ENCODE measurements at places on chromosomes 7 and 10.
A peak's percentile ranks its signal among the peaks of the same experiment; 100 is the strongest.

GRCh38 chr10:69453795-69454194, 2.5 kb downstream of the TSPAN15 start:
- no peaks in the 10 kb centered on the region for H3K36me3 ChIP-seq
- no peak overlapping the region for H3K27ac ChIP-seq
- H3K4me3 ChIP-seq = no peak overlapping the region
- peaks cover 23% of the 10 kb centered on the region for H3K4me1 ChIP-seq
- no peak for DNase-seq

- H3K27ac ChIP-seq = no peak overlapping the region
- H3K36me3 ChIP-seq = no peaks in the 10 kb centered on the region
- H3K27me3 ChIP-seq = no peaks in the 10 kb centered on the region
Measured at GRCh38 chr10:122344741-122345258, 29.7 kb upstream of the PLEKHA1 start.

DNA sequence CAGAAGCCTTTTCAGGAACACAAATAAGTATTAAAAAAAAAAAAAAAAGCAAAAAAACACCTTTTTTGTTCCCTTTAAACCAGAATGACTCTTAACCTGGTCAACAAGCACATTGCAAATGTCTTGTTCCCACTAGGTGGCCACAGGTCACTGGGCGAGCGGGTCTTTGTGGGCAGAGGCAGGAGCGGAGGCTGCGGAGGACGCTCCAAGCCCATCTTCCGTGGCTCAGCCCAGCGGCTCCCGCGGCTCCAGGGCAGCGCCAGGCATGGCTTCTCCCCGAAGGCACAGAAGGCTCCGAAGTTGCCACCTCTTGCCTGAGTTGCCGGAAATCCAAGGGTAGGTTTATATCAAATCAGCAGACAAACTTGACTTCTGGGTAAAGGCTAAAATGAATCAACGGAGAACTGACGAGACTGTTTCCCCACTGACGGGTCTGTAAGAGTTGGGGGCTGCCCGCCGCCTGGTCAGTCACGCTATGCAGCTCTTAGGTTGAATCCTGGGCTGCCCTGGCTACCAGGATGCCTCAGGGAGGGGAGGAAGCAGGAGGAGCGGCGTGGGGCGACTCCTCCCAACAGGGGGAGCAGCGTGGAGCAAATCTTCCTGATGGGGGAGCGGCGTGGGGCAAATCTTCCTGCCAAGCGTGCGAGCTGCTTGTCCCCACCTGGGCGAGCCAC, 144.5 kb downstream of the PTPRN2 start:
- H3K4me3 ChIP-seq = no peak overlapping the region
- no peak for DNase-seq
- no peaks in the 10 kb centered on the region for H3K4me1 ChIP-seq
- H3K27ac ChIP-seq = no peak overlapping the region
- no peaks in the 10 kb centered on the region for H3K36me3 ChIP-seq
- H3K27me3 ChIP-seq = peaks cover 10% of the 10 kb centered on the region

GRCh38 chr10:86366033-86366901, at the start of gene GRID1:
Gene GRID1 (minus strand): TSS chr10:86366795.
- peak; percentile 58 for DNase-seq
- peak within 1 kb of the TSS; percentile 57 for H3K4me3 ChIP-seq
- H3K27ac ChIP-seq = no peak within 1 kb of the TSS
- H3K4me1 ChIP-seq = peaks cover 20% of the 10 kb centered on the region
- H3K36me3 ChIP-seq = no peaks in the 10 kb centered on the region

- peaks cover 4% of the 10 kb centered on the region for H3K4me1 ChIP-seq
- no peaks in the 10 kb centered on the region for H3K27me3 ChIP-seq
- peak; percentile 35 for DNase-seq
- H3K4me3 ChIP-seq = no peak overlapping the region
- H3K27ac ChIP-seq = peak overlapping the region; percentile 57
Measured at GRCh38 chr10:43197834-43198681, 59.8 kb downstream of the CSGALNACT2 start.
